ENCODE measurements at places on chromosomes 7 and 10.
A peak's percentile ranks its signal among the peaks of the same experiment; 100 is the strongest.

- peak; percentile 25 for DNase-seq
These were observed 1.3 kb downstream of the ZNRF2 start for GRCh38 chr7:30285536-30286284.

DNA sequence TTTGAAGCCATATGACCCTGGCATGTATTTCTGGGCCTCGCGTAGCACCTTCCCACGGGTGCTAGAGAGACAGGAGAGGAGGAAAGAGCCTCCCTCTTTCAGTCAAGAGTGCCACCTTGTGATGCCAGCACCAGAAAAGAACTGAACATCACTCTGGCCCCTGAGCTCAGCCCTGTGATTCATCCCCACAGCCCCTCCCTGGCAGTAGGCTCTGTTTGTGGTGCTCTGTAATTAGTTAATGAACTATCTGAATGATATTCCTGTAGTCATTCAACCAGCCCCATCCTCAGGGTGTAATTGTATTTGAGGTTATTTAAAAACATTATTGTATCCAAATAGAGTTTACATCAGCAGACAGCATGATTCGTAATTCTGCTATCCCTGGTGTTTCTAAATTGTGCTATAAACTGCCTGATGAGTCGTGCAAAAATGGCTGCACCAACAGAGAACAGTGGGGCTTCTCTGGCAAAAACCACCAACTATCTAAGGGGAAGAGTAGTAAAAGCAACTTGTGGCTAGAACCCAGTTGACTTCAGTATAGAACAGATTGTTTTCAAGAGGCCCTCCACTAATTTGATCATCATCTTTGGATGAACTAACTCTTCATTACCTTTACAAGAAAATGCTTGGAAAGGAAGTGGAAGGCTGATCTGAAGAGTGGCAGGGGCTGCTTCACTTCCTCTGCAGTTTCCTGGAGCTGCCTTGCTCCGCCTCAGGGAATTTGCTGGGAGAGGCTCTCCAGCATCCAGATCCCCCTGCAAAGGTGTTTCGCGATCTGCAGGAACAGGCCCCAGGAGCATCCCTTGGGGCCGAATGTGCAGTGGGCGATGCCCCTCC lies 23.7 kb upstream of the TIAL1 start:
- no peak for DNase-seq

- no peak for DNase-seq
These were observed 118.5 kb downstream of the LYZL1 start for GRCh38 chr10:29407280-29407858.

DNA sequence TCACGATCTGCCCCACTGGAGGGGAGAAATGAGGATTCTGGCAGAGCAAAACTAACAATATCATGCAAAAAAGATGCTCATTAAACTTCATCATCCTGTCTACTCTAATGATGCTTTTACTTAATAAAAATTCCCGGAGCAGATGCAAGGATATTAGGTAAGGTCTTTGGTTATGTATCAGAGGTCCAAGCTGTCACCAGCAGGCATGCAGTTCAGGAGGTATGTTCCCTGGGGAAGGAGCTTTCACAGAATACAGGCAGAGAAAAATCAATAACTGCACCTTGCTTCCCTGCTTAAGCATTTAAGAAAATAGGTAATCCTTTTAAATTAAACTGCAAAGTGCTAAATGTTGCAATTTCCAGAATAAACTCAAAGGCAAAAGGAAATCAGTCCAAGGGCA lies 81.6 kb upstream of the C1QL3 start:
- DNase-seq, result no peak

DNA sequence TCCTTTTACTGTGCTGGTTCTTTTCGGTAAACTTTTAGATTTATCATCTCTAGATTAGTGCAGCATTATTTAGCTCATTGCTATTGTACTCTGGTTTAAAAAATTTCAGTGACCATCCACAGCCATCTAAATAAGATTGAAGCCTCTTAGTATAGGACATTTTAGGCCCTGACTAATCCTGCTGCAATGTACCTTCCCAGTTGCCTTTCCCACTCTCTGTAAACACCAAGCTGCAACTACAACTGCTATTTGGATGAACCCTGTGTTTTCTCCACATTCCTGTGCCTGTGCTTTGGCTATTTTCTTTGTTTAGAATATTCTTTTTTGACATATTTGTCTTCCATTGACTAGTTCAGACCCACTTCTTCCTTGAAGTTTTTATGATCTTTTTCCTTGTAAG lies 314.6 kb downstream of the AUTS2 start:
- DNase-seq, result no peak

DNA sequence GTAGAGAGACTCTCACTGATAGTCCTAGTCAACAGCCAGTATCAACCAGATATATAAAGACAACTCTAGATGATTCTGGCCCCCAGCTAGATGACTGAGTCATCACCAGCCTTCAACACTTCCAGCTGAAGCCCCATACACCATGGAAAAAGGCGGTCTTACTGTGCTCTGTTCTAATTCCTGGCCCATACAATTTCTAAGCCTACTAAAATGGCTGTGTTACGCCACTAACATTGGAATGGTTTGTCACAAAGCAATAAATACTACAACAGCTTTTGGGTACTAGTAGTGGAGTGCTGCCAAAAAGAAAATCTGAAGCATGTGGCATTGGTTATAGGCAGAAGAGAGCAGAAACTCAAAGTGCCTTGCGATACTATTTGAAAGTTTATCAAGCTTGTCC lies 13.0 kb upstream of the TES start:
- DNase-seq, result no peak

DNA sequence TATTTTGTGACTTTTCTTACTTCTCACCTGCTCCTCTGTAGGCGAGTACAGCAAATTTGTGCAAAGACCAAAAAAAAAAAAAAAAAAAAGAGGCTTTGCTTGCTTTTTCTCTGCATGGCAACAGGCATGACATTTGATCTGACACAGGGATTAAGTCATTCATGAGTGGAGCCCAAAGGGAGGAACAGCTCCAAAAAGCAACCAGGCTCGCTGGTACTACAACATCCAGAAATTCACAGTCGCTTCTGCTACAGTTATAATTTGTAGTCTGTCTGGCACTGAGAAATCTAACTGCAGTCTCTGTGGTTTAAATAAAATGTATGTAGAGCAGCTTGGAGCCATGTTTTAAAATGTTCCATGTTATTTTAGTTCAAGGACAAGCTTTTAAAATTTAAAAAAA lies 31.7 kb downstream of the MKX start:
- DNase-seq, result no peak

DNA sequence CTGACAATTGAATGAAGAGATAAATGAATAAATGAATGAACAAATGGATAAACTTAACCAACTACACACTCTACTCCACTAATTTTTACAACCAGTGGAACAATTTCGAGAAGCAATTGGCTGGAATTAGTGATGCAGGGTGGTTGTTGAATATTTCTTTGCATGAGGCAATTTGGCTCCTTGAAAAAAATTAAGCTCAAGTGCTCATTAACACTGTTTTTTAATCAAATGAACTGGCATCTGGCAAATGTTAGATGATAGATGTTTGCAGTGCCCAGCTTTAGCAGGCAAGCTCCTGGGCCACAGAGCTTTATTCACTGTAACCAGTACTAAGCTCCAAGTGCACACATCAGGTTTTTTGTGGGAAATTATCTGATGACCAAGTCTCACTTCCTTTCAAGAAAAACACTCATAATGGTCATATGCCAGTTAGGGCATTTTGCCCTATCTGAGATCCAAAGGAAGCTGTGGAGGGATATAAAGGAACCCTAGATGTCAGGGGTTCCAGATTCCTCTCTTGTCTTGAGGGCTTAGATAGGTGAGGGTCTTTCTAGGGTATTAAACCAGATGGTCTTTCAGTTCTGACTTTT lies 16.4 kb upstream of the ADD3 start:
- DNase-seq, result no peak

DNA sequence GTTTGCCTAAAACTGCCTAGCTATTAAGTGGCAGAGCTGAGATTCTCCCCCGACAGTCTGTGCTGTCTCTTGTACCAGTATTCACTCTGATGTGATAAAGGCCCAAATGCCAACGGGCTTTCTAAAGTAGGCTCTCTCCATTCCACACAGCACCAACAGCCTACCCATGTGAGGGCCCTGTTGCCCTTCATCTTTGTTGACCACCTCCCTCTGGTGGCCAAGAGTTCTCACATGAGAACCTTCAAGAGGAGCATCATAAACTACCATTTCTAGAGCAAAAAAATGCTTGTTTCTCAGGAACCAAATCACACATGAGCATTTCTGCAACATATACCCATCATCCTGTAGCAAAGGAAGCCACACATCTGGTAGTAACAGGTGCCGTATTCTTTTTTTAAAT lies 185.8 kb downstream of the GRM8 start:
- DNase-seq, result no peak

- no peak for DNase-seq
These were observed 121.8 kb downstream of the INHBA start for GRCh38 chr7:41581041-41581440.

- DNase-seq, result no peak
These were observed 84.8 kb upstream of the CCNY start for GRCh38 chr10:35251373-35252100.

DNA sequence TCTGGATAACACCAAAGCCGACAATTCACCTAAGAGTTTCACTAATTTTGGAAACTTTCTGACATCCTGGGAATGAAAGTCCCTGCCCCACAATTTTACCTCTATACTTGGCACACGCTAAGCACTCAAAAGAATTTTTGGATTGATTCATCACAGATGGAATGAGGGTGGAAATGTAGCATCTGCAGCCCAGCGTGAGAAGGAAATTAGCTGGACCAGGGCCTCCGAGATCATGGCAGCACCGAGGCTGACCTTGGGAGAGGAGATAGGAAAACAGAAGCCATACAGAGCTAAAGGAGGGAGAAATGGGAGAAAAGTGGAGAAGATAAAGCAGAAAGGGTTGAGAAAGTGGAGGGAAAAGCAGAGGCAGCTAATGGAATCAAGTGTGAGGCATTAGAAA lies 606.6 kb upstream of the DPP6 start:
- no peak for DNase-seq

GRCh38 chr10:35552650-35553342 lies 52.3 kb upstream of the GJD4 start:
- no peak for DNase-seq

DNA sequence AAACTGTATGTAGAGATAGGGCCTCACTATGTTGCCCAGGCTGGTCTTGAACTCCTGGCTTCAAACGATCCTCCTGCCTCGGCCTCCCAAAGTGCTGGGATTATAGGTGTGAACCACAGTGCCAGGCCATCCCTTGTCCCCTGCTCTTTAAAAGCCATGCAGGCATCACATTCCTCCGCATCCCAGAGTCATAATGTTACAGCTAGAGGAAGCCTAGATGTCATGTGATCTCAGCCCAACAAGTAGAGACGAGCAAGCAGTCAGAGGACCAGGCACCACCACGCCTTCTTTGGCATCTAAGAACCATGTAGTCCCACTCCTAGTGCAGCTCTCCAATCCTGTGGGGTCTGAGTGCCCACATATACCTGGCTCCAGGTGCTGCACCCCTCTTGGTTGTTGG lies 13.1 kb downstream of the PODXL start:
- no peak for DNase-seq

DNA sequence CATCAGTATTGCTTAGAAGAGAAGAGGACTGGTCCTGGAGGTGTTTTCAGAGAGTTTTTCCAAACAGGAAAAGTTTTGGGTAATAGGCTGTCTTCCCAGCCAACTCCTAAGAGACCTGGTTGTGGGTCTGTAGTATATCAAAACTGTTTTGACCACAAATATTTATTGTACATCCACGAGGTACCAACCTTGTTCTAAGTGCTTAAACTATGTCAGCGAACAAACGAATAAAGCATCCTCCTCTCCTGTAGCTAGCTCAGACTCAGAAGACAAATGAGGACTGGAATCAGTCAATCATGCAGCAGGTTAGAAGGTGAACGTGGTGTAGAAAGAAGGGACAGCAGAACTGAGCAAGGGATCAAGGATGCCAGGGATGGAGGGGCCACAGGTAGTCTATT lies 61.6 kb upstream of the MKI67 start:
- DNase-seq, result no peak

- no peak for DNase-seq
These were observed 190.7 kb upstream of the GPR26 start for GRCh38 chr10:123475466-123475865.

DNA sequence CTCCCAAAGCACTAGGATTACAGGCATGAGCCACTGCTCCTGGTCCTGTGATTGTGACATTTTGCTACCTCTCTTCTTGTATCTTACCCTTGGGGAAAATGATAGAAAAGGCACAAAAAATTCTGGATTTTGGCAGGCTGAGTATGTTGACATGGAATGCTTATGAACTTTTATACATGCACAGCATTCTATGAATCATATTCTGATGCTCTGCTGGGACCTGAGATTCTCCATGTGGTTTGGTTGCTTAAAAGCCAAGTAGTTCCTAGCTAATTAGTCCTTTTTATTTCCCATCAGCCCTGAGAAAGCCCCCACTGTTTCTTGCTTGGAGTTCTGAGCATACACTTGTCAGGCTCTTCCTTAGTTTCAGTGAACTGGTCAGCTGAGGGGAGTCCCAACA lies 8.3 kb upstream of the KAZALD1 start:
- DNase-seq, result no peak

- DNase-seq, result no peak
These were observed 36.6 kb upstream of the ZNRF2 start for GRCh38 chr7:30247541-30248401.

GRCh38 chr7:135236727-135237126 lies 3.1 kb downstream of the STRA8 start:
- no peak for DNase-seq

DNA sequence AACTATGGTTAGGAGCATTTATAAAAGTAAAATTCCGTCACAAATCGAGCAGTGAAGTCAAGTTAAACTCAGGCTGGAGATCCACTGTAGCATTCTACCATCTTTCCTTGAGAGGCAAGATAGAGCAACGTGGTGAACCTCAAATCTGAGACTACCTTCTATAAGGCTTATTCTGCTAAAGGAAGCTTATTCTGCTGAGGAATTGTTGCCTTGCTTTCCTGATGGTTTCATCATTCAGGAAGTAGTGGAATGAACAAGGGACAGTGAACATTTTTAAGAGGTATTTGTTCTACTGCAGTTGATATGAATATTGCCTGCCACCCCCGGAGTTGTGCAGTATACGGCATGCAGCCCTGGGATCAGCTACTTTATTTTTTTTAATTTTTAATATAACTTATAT lies 170.8 kb downstream of the VPS50 start:
- DNase-seq, result no peak

GRCh38 chr10:29353305-29353704 lies 64.4 kb downstream of the LYZL1 start:
- DNase-seq, result no peak

GRCh38 chr7:44569959-44570358 lies 3.7 kb downstream of the DDX56 start:
- no peak for DNase-seq

DNA sequence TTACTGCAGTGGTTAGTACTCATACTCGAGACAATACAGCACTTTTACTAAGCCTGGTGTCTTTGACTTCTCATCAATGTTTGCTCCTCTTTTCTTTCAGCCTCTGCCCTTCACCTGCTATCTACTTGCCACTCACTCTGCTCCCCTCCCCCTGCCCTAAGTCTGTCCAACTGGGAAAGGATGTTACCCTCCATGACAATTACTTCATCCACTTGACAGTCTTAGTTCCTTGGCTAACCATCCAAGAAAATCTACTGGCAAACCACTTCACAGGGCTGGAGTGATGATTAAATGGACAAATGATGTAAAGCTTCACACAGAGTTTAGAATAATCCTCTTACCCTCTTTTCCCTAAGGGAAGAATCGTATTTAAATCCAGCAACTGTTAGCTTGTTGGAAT lies 8.2 kb upstream of the DLD start:
- no peak for DNase-seq

Data from midbrain (tissue), 1 donor.